Stimulated activated CD4-positive, alpha-beta T cell treated with anti-CD3 and anti-CD28 coated beads, TNF-alpha, amount 100 ng/mL, for 4 hours (primary cell): ENCODE measurements at places on chromosomes 3 and 15.
A peak's percentile ranks its signal among the peaks of the same experiment; 100 is the strongest.

- no peak for DNase-seq
These were observed 274.4 kb downstream of the TLE3 start for GRCh38 chr15:69823223-69823907.

GRCh38 chr3:183775781-183776180 lies 49.6 kb downstream of the MAP6D1 start:
- DNase-seq: no peak

GRCh38 chr3:71581457-71582035 lies 2.0 kb downstream of the FOXP1 start:
- DNase-seq: no peak

DNA sequence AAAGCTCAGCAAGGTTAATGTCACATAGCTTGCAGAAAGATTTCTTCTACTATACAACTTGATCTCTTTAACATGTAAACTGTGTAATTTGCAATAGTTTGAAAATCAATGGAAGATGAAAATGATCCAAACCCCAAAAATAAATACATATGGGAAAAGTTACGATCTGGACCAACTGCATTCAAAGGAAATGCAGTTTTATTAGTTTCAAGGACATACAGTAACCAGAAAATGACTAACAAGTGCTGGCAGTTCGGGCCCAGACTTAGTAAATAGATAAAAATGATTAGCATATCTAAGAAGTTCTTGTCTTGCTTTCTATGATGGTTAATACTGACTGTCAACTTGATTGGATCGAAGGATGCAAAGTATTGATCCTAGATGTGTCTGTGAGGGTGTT lies 37.3 kb upstream of the LEKR1 start:
- no peak for DNase-seq

DNA sequence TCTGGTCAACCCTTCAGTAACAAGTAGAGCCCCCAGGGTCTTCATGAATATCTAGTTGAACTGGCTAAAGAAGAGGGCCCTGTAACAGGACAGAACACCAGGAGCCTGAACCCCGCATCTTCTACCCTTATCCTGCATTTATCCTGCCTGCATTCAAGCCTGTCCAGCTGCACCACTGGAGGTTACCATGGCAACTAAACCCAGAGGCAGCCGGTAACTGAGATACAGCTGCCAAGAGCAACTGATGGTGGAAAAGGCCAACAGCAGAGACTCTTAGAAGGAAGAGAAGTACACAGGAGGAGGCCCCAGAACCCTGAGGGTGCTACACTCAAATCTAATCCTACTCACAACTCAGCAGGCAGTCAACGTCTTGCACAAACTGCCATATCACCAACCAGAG lies 3.7 kb upstream of the PRKAR2A start:
- no peak for DNase-seq

DNA sequence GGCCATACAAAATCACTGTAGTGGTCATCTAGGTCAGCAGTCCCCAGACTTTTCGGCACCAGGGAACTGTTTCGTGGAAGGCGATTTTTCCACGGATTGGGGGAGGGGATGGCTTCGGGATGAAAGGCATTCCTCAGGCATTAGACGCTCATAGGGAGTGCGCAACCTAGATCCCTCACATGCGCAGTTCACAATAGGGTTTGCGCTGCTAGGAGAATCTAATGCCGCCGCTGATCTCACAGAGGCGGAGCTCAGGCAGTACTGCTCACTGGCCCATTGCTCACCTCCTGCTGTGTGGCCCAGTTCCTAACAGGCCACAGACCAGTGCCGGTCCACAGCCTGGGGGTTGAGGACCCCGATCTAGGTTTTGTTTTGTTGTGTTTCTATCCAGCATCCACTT lies 200.1 kb downstream of the SLC9A9 start:
- no peak for DNase-seq

DNA sequence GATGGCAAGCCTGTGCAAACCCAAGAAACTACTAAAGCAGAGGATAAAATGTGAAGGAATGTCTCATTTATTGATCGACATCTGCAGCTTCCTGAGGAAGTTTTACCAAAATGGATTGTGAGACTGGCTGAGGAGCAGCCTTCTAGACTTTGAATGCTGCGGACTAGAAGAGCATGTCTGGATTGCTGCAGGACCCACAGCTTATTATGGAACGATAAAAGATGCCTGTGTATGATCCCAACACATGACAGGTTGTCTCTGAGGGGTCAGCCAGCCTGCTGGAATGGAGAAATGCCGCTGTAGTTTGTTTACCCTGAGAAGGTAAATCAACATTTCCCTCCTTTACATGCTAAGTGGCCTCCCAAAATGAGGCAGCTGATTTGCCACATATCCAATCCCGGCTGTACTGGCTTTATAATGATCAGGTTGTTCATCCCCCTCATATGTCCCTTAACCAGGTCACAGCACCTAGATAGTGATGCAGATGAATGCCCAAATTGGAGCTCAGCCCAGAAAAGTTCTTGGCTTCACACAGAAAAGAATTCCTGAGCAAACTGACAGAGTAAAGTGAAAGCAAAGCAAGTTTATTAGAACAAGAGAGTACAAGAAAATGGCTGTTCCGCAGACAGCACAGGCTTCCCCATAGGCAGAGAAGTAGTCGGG lies 63.9 kb downstream of the IL12A start:
- no peak for DNase-seq

- no peak for DNase-seq
These were observed 7.5 kb upstream of the ALCAM start for GRCh38 chr3:105359098-105359762.

DNA sequence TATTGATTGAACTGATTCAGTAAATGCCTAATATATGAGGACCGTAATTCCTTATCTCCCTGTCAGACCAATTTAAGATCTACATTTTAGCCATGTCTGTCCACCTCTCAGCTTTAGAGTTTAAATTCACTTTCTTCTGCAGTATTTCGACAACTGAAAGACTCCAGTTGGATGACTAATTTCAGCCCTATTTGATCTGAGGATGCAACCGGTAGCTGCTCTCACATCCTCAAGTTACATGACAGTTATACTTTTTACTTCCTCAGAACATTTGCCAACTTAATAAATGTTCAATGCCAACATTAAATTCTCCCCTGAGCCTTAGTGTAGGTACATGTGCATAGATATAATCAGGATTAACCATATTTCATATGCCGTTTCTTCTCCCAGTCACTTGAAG lies 2.5 kb upstream of the HHLA2 start:
- DNase-seq: no peak

DNA sequence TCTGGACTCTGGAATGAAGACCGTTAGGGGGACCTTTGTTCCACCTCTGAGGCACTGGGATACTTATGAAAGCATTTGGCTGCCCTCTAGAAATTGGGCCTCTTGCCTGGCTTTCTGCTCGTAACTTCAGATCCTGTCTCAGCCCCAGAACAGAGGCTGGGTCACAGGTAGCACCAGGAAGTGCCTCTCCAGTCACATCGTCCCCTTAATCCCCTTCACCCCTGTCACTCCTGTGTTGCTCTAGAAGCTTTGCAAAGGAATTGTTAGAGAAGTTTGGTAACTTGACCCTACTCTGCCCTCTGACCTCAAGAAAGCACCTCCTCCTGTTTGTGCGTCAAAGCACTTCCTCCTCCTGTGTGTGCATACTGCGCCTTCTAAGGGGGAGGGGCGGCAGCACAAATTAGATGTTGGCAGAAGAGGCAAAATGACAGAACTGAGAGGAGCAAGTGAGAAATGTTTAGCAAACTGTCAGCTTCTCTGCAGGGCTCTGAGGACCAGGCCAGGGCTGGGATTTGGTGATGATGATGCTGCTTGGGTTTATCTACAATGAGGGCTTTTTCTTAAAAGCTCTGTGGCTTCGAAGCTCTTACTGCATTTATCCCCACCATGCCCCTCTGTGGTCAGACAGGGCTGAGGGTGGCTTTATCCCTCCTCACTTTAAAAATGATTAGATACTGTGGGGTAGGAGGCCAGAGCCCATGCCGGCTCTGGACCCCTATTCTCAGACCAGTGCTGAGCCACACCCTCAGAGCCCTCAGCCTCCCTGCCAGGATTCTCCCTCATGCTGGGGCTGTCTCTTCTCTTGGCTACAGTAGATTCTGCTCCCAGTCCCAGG lies 76.2 kb downstream of the LARS2 start:
- no peak for DNase-seq

GRCh38 chr3:65669163-65669875 lies 369.4 kb downstream of the MAGI1 start:
- DNase-seq: no peak

GRCh38 chr15:85625856-85626255 lies 168.9 kb downstream of the KLHL25 start:
- DNase-seq: no peak

DNA sequence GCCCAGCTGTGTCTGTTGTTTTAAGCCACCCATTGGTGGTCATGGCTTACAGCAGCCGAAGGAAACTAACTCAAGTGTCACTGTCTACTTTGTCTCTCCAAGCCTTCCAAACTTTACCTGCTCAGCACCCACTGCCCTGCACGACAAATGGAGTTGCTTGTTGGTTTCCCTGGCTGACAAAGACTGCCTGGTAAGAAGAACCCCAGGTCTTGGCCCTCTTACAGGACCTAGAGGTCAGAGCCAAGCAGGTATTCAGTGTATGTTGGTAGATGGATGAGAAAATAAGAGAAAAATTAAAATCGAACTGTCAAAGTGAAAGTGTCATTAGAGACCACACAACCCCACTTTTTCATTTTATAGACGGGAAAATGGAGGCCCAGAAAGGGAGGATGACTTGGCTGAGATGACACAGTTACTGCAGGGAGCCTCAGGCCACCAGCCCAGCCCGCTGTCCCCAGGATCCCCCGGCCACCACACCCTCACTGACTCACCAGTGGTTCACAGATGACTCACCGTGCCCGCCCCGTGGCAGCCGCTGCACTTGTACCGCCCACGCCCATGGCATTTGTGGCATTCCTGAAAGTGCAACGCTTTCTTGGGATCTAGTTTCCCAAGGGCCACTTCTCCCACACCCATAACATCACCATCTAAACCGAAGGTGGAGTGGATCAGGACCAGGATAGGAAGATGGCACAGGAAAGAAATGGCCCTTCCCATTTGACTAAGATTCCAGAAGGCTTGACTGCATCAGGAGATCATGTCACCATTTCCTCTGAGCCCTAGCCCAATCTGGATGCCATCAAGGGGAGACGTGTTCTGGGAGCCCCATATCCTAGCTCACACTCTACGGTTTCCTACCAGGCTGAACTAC lies 15.2 kb downstream of the SSUH2 start:
- DNase-seq: peak; percentile 29

- no peak for DNase-seq
These were observed 65.1 kb upstream of the LCTL start for GRCh38 chr15:66630801-66631351.

GRCh38 chr3:187963677-187964385 lies 190.1 kb upstream of the LPP start:
- DNase-seq: no peak

DNA sequence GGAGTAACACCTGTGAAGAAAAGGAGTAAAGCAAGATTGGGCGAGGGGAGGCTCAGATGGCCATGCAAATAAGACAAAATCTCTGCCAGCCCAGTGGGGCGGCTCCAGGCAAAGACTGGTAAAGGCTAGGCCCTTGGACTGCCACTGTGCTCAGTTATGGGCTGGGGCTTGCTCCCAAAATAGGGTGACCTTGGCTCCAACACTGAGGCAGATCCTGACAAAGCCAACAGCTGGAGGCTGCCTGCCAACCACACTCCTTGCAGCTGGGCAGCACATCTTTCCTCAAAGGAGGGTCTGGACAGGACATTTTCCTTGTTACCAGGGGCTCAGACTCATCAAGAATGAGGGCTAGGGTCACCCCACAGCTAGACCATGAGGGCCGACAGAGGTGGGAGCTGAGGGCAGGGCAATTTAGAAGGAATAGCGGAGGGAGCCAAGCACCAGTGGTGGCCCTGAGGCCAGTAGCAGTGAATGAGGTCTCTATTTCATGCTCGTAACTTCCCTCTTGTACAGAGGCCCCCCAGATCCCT lies 86.1 kb downstream of the CHRD start:
- DNase-seq: no peak

DNA sequence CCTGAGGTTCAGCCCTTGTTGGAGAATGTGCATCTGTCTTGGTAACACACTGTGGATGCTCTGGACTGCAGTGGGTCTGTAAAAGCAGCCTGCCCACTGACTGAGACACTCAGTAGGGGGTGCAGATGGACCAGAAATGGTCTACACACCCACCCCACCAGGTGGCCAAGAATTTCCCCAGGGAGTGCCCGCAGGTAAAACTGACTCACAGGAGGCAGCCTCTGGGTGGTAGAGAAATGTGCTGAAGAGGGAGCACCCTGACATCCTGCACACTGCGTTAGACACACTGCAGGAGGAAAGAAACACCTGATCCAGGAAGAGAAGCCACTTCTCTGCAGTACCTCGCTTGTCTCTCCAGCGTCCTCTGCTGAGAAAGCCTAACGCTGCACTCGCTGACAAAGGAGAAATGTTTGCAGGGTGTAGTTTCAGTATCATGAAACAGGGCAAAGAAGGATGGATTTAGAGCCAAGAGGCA lies 109.5 kb upstream of the ABHD17C start:
- DNase-seq: no peak

- DNase-seq: no peak
These were observed 19.7 kb downstream of the SSR3 start for GRCh38 chr3:156535162-156535627.

GRCh38 chr3:195107593-195107992 lies 163.4 kb downstream of the XXYLT1 start:
- DNase-seq: no peak

DNA sequence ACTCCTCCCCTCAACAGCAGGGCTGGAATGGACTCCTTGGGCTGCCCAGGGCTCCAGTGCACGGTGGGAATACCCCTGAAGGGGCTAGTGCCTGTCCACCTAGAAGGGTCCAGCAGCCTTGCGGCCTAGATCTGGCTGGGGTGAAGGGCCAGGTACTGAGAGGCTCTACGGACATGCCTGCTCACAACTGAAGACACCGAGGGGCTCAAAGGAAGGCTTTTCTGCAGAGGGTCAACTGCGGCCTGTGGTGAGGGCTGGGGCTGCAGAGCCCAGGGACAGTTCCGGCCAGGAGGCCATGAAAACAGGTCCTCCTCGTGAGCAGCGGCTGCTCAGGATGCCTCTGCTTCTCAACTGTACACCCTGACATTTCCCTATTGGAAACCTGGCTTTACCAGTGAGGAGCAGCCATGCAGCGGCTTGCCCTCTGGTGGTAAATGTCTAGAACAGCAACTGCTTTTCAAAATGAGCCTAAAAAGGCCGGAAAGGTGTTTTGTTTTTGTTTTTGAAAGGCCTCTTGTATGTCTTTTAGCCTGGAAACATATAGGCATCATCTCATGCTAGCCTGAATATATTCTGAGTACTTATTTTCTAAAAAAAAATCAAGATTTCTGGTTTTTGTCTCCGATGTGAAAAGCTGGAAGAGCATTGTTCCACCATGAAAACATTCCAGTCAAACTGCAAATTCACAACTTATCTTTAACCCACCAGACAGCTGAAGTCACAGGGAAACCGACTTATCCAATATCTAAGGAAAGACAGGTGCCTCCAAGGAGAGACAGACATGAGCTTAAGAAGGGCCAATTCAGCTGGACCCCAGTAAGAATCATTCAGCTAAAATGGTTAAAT lies 163.4 kb downstream of the KLF13 start:
- no peak for DNase-seq

GRCh38 chr15:78129751-78130287 lies 1.4 kb downstream of the CIB2 start:
- no peak for DNase-seq
